ENCODE measurements at places on chromosomes 1 and 21. TPM values are rescaled to one million over a fixed set of nuclear protein-coding genes. Genes with fewer than 3 reads are reported as not detected.

GRCh38 chr1:247538561-247538960, 2.3 kb upstream of the OR2C3 start:
- no peak overlapping the region for H3K27ac ChIP-seq
- DNase-seq = no peak
- H3K4me3 ChIP-seq = no peak overlapping the region
- H3K4me1 ChIP-seq = no peaks in the 10 kb centered on the region
- H3K36me3 ChIP-seq = no peaks in the 10 kb centered on the region
- H3K27me3 ChIP-seq = no peaks in the 10 kb centered on the region

DNA sequence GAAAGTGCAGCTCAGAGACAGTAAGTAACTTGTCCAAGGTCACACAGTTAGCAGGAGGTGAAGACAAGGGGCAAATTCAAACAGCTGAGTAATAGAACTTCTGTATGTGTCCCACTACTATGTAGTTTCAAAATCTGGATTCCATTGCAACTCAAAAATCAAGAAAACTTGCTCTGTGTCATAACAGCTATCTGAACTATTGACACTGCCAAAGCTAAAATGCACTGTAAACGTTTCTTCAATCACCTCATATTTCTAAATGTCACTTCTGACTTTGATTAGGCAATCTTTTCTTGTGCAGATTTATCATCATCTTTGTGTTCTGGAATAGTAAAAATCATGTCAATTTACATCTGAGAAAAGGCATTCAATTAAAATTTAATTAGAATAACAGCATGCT, 957.6 kb downstream of the MRPL39 start:
- no peak overlapping the region for H3K27ac ChIP-seq
- H3K27me3 ChIP-seq = no peaks in the 10 kb centered on the region
- H3K36me3 ChIP-seq = no peaks in the 10 kb centered on the region
- H3K4me3 ChIP-seq = no peak overlapping the region
- no peak for DNase-seq

DNA sequence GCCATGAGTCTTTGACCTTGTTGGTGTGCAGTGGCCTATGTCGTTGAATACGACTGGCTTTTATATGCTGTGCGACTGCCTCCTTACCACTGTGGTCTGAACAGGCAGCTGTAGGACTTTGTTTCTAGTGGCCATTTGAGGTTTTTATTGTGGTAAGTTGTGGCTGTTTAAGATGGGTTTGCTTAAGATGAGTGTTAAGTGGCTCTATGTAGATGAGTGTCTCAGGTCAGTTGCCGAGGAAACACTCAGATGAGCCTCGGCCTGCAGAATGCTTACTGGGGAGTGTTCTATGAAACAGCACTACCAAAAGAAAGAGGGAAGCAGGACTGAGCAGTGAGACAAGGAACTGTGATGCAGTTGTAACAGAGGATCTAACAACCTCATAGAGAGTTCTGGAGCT, 14.9 kb upstream of the CD1C start:
- no peak for DNase-seq
- H3K4me1 ChIP-seq = no peaks in the 10 kb centered on the region
- H3K4me3 ChIP-seq = no peak overlapping the region

Gene GUCA2B
- polyA plus RNA-seq = not detected
